ENCODE measurements at places on chromosomes 5 and 9.

GRCh38 chr5:158770506-158770905, 329.2 kb downstream of the EBF1 start:
- H3K4me1 ChIP-seq = no peaks in the 10 kb centered on the region
- no peak for DNase-seq
- H3K27ac ChIP-seq = no peak overlapping the region
- H3K36me3 ChIP-seq = no peaks in the 10 kb centered on the region

- H3K4me3 ChIP-seq = no peak overlapping the region
- no peaks in the 10 kb centered on the region for H3K4me1 ChIP-seq
- no peaks in the 10 kb centered on the region for H3K36me3 ChIP-seq
- H3K27me3 ChIP-seq = no peaks in the 10 kb centered on the region
- DNase-seq = no peak
These were observed 86.4 kb downstream of the RCL1 start for GRCh38 chr9:4879115-4879558.

DNA sequence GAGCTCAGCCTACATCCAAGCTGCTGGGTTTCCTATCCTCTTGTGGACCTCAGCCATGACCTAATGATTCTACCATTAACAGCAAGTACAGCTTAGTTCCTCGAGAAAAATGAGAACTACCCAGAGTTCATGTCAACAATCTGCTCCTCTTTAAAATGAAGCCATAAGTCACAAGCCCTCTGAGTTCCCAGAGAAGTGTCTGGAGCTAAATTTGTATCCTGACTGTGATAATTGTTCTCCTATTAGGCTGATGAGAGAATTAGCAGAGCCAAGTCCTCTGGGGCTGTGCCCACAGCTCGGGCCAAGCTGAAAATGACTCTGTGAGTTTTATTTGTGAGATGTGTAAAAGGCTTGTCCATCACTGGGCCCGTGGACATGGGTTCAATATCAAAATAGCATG, 145.1 kb upstream of the SMIM23 start:
- no peak for DNase-seq
- H3K4me3 ChIP-seq = no peak overlapping the region
- no peak overlapping the region for H3K27ac ChIP-seq
- no peaks in the 10 kb centered on the region for H3K36me3 ChIP-seq

GRCh38 chr9:137169896-137170358, at the start of gene LRRC26:
Gene LRRC26 (minus strand): TSS chr9:137170051. CDS start chr9:137169943, 108 bp downstream.
- no peaks in the 10 kb centered on the region for H3K27me3 ChIP-seq
- no peak within 1 kb of the TSS for H3K27ac ChIP-seq
- H3K36me3 ChIP-seq = no peaks in the 10 kb centered on the region
- peaks cover 13% of the 10 kb centered on the region for H3K4me1 ChIP-seq
- no peak for DNase-seq

DNA sequence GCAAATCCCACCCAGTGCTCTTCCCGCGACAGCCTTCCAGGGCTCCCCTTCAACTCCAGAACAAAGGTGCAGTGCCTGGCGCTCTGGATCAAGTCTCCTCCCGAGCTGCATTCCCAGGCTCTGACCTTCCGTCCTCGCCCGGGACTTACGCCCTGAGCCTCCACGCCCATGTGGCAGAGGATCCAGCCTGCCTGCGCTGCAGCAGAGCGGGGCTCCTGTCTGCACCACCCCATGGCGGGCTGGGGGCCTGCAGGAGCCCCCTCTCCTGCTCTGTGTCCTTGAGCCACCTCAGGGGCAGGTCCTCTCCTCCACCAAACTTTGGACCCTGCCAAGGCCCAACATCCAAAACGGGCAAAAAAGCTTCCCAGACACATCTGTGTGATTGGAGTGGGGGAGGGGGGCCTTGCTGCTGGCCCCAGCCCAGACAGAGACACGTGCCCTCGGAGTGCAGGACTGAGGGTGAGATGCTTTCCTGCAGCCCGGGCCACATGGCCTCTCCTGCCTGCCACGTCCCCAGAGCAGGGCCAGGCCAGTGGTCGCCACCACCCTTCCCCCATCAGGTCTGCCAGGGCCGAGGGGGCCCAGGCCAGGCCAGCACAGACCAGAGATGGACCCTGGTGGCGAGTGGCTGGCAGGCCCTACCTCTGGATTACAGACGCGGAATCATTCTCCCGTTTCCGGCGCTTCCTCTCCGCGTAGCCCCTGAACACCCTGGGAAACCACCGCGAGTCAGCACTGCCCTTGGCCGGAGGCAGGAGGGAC, 4.4 kb downstream of the NSMF start:
- H3K27me3 ChIP-seq = no peaks in the 10 kb centered on the region
- 0 out of 2 replicates have a peak, but pooled peaks cover 4% of the 10 kb centered on the region for H3K4me1 ChIP-seq
- no peak for DNase-seq
- H3K27ac ChIP-seq = no peak overlapping the region

- H3K4me1 ChIP-seq = no peaks in the 10 kb centered on the region
- H3K27ac ChIP-seq = no peak overlapping the region
- no peak for DNase-seq
- peaks cover 81% of the 10 kb centered on the region for H3K27me3 ChIP-seq
- no peaks in the 10 kb centered on the region for H3K36me3 ChIP-seq
These were observed 39.9 kb downstream of the SLIT3 start for GRCh38 chr5:169260896-169261569.

- H3K27me3 ChIP-seq = no peaks in the 10 kb centered on the region
- no peak overlapping the region for H3K27ac ChIP-seq
- no peak for DNase-seq
- H3K36me3 ChIP-seq = no peaks in the 10 kb centered on the region
- H3K4me3 ChIP-seq = no peak overlapping the region
These were observed 533.3 kb downstream of the CDH12 start for GRCh38 chr5:22319798-22320197.

GRCh38 chr5:1661311-1661710, 137.6 kb upstream of the LPCAT1 start:
- no peaks in the 10 kb centered on the region for H3K36me3 ChIP-seq
- peaks cover 94% of the 10 kb centered on the region for H3K27me3 ChIP-seq
- H3K4me1 ChIP-seq = no peaks in the 10 kb centered on the region

All from PC-9 (cell line).